ENCODE measurements at places on chromosomes 16 and 17.

- no peak for DNase-seq
These were observed 30.5 kb downstream of the DUSP14 start for GRCh38 chr17:37520174-37520573.

DNA sequence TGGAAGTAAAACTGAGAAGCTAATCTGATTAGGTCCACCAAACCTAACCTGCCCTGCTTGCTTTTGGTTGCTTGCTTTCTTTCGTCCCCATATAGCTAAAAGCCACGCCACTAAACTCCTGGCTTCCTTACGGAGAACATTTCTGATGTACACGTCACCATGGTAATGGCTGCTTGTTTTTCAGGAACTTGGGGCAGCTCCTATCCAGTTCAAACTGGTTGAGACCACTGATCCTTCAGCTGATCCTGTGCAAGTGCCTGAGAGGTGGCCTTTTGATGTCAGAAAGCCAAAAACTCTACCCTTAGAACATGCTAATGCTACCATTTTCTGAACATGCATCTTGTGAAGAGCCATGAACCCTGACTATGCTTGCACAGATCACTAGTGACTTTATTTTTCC, 14.4 kb upstream of the DHRS7C start:
- no peak for DNase-seq

- DNase-seq = no peak
These were observed 22.6 kb downstream of the C17orf67 start for GRCh38 chr17:56810891-56811775.

- DNase-seq = no peak
These were observed 149.9 kb downstream of the CLEC16A start for GRCh38 chr16:11094075-11094856.

DNA sequence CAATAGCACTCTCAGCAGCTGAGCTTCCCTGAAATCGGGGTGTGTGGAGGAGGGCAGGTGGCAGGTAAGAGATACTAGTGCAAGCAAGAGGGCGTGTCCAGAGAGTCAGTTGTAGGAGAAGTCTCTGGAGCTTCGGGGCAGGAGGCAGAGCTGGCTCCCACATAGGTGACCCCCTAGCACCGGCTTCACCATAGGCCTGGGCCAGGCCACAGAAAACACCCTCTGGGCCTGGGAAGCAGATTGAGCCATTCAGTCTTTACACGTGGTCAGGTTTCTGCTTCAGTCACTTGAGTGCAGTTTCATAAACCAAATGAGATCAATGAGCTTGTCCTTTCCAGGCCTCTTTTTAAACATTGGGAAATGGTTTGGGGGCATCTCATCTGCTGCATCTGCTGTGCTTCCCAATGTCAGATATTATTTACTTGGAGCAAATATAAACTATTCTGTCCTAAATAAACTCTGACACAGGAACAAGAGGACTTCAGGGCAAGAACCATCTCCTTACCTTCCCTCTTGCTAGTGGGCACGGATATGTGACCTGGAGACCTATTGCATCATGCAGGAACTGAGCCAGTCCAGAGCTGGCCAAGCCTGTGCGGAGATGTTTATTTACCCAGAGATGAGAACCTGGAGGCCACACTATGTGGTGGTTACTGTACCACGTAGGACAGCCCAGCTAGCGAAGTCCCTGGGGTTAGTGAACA, 16.1 kb downstream of the CCR7 start:
- peak; percentile 89 for DNase-seq

DNA sequence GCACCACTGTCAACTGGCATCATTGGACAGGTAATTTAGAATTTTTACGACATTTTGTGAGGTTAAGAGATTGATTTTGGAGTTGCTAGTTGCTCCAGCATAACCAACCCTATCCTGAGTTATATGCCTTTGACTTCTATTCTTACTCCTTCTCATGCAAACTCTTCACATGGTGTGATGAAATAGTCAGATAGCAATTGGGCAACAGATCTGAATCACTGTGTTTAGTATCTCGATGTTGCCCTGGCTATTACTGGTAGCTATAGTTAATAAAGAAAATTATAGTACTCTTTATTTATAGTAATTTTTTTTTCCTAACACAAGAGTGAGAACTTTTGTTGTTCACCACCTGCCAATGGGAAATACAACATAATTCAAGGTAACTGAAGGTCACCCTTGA, 494.8 kb upstream of the TOM1L1 start:
- no peak for DNase-seq

DNA sequence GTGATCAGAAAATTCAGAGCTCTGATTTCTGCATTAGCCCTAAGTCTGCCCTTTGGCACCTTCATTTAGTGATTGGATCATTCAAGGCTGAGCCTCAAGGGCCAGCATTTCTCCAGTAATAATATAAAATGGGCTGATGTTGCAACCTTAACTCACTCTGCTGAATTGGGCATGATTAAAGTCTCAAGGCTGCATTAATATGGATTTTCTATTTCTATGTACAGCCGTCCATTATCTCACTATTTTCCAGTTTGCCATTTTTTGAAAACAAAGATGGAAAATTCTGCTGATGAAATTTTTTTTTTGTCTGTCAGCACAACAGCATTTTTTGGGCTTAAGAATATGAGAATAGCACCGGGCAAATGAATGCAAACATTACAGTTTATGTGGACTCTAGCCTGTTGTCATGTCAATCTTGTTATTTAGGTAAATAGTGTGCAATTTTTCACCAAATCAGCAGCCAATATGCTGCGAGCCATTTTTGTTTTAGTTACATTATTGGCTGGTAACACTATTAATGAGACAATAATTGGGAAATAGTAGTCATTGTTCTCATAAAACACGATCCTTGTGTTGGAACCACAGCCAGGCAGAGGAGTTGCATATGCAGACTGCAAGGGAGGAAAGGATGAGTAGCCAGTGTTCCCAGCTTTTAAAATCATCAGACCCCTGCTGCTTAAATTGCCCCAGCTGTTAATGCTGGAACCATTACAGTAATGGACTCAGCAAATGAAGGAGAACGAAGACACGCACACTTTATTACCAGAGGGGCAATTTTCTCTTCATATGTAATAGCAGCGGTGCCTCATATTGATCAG, 10.5 kb downstream of the FTO start:
- no peak for DNase-seq

GRCh38 chr17:59547131-59547915, 18.1 kb upstream of the DHX40 start:
- no peak for DNase-seq

DNA sequence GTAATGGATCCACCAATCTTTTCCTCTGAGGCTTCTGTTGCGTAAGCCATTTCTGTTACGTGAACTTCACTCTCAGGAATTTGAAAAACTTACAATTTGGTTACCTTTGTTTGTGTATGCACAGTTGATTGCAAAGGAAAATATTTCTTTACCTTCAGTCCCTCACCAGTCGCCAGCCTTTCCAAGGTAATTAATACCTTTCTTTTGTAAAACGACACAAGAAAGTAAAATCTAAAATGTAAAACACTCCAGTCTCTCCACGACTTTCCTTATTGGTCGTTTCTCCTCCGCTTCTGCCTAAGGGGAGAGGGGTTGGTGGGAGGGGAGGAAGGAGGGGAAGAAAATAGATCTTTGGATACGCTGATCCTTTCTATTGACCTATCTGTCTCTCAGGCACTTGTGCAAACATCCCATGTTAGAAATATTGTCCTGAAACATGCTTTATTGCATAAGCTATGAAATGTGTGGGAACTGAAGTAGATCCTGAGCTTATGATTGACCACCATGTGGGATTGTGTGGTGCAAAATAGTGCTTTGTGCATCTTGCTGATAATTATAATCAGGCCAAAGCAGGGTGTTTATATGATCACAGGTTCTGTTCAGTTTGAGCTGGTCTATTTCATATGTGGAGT, 32.4 kb upstream of the EFCAB13 start:
- no peak for DNase-seq

Data from vagina (tissue), 2 donors.